Inflammatory macrophage treated with lipopolysaccharide for 4 hours (primary cell): ENCODE measurements at places on chromosomes 6 and 20.

DNA sequence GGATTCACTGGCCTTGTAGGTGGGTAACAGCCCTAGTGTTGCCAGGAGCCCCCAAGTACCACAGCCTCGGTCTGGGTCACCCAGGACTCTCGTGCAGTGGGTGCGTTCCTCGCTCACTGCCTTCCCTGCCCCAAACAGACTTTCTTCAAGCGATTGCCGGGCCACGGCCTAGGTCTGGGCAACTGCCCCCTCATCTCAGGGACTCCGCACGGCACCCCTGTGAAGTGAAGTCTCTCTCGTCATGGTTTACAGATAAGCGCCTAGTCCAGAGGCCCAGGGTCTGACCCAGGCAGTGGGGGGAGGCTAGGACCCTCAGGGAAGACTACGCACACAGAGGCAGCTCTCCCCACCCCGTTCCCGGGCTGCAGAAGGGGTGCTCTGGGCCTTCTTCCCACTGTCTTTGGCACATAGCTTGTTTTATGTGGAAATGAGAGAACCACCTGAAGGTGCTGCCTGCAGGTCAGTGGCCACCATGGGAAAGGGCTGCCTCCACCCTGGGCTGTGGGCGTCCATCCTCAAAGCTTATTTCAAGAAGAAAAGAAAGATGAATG is 220.8 kb downstream of the ERMARD start:
- DNase-seq = no peak

DNA sequence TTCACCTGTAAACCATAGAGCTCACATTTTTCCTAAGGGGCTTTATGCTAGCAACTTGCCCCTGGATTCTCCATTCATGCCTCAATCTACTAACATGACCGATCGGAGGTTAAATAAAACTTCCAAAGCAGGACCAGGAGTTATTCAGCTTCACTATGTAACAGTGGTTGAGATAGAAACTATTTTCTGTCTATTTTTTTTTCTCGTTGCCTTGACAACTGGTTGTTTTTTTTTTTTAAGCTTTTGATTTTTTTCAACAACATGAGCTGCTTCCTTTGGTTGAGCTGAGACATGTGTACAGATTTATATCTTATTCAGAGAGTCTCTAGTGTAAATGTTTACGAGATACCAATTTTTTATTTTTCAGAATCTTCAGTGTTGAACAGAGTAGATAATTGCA is 85.7 kb downstream of the SHLD1 start:
- no peak for DNase-seq

GRCh38 chr6:19550380-19550779 is 286.8 kb upstream of the ID4 start:
- DNase-seq = no peak

DNA sequence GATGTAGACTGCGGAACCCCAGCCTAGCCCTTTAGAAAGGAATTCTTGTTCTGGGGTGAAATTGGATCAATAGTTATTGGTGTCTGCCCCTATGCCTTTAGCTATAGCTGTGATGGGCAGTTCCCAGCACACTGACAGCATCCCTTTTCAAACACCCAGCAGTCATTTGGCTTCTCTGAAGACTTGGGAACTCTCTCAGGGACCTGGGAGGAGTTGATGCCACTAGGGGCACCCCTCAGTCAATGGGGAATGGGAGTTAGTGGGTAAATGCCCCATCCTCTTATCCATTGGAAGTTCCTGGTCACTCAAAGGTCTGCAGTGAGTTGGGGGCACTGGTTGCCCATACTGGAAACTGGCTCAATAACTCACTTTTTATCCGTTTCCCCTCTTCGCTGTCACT is 31.6 kb upstream of the CSNK2A1 start:
- no peak for DNase-seq

- DNase-seq = peak; percentile 46
Measured at GRCh38 chr6:113629256-113629655, 227.9 kb upstream of the MARCKS start.

DNA sequence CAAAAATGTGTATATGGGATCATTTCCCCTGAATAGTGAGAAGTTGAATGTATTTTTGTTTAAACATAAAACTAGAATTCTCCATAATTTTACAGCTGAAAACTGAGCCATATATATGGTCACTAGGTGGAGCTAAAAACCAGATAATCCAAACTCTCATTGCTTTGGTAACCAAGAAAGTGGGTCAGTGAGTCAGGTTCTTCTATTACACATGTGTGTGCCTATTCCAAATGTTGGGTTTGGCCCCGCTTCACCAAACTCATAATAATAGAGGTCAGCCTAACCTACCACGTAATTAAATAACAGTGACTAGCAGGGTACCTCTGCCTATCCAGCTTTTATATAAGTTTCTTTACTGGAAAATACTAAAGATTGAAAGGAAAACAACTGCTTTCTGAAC is 19.3 kb upstream of the RNGTT start:
- DNase-seq = peak; percentile 80

DNA sequence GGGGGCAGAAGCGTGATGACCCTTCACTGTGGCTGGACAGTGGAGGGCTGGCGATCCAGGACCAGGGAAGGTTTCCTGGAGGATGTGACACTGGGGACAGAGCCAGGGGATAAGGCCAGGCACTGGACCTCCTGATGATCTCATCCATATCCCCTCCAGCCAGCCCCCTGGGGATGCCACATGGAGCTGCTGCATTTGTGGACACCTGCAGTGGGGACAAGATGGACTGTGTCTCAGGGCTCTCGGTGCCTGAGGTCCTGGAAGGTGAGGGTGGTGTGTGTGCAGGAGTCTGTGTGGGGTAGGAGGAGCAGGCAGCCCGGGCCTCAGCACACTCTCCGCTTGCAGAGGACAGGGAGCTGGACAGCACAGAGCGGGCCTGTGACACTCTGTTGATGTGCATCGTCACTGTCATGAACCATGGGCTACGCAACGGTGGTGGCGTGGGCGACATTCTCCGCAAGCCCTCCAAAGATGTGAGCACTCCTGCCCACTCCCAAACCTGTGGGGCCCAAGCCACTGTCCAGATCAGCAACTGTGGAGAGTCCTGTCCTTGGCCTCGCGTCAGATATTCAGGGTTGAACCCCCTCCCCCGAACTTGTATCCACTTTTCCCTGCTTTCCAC is 19.9 kb downstream of the UQCC2 start:
- DNase-seq = no peak

- peak; percentile 76 for DNase-seq
Measured at GRCh38 chr6:34370361-34370760, 22.1 kb downstream of the NUDT3 start.

DNA sequence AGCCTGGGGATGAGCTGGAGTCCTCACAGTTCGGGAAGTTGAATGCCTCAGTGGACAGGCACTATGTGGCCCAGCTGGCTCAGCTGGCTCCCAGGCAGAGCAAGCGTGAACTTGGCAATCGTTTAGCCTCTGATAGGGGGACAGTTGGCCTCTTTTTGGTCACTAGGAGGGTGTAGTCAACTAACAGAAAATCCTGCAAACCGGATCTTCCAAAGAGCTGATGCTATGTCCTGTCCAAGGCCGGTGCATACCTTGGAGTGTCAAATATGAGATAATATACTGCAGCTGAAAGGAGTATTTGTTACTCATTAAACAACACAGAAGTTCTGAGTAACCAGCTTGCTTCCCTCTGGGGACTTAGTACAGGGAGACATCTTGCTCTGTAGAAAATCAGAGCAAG is 126.2 kb upstream of the EXOC2 start:
- DNase-seq = no peak
